NCI-H1930 (cell line): ENCODE measurements at places on chromosomes 11 and 22.

DNA sequence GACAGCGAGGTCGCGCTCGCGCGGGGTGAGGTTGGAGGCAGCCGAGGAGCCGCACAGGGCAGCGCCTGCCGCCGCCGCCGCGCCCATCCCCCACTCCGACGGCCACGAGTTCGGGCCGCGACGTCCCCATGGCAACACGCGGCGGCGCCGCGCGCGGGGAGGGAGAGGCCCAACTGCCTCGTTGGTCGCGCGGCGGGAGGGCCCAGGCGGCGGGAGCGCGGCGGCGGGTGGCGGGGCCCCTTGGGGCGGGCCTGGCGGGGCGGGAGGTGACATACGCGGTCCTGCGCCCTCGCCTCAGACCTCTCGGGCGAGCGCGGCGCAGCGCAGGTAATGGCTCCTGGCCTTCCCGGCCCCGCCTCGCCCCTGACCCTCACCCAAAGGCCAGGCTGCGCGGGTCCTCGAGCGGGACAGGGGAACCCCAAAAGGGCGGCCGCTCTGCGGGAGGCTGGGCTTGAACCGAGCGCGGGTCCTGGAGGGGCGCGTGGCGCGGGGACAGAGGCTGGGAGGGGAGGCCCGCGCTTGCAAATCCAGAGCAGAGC lies at the start of gene DEUP1:
Gene DEUP1, plus strand, starts transcription at position 297 of the 539 bp plus-strand sequence. CDS start 1,518 bp downstream, outside the sequence.
- peak; percentile 38 for DNase-seq

GRCh38 chr11:75150879-75151278 lies at the start of gene SLCO2B1:
Gene SLCO2B1, plus strand, starts transcription at chr11:75151107. Its CDS starts 275 bp downstream, at chr11:75151382.
- DNase-seq, result no peak

DNA sequence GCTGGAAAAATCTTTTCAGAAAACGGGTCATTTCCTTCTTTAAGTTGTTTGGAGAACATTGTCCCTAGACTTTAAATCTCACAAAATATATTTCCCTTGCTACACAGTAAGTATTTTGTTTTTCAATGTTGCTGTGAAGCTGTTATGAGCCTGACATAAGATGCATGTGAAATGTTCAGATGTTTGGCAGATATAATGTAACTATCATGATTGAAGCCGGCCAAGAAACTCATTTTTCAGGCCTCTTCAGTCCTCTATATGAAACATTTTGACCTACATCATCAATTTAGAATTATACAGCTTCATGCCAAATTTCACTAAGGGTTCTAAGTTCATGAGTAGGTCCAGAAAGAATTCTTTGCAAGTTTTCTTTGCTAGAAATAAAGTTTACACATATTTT lies 133.8 kb downstream of the JRKL start:
- DNase-seq, result no peak

GRCh38 chr22:39710380-39711150 lies 140.0 kb downstream of the CACNA1I start:
- DNase-seq, result no peak

GRCh38 chr11:2540223-2540991 lies 95.6 kb downstream of the KCNQ1 start:
- no peak for DNase-seq

DNA sequence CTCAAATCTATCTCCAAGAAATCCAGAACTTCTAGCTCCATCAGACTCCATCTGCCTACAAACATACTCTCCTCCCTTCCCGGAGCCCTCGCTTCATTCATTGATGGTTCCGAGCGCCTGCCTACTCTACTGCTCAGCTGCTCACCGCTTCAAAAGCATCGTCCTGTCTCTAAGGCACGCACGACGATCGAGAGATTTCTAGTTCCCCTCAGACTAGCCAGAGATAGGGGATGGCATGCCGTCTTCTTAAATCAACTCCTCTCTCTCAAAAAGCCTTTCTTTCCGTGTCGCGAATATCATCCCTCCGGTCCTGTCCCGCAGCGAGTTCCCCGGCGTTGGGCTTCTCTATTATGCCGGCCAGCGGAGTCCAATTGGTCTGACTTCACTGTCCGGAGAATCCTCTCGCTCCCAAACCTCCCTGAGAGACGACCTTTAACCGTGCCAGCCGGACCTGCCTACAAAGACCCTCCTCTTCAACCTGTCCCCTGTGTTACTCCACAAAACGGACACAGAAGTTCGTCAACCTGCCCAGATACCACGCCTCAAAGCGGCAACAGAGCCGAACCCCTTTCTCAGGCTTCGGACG lies 592 bp downstream of the EEF1G start:
- DNase-seq, result no peak

GRCh38 chr11:12292766-12293165 lies 84.6 kb upstream of the PARVA start:
- no peak for DNase-seq

DNA sequence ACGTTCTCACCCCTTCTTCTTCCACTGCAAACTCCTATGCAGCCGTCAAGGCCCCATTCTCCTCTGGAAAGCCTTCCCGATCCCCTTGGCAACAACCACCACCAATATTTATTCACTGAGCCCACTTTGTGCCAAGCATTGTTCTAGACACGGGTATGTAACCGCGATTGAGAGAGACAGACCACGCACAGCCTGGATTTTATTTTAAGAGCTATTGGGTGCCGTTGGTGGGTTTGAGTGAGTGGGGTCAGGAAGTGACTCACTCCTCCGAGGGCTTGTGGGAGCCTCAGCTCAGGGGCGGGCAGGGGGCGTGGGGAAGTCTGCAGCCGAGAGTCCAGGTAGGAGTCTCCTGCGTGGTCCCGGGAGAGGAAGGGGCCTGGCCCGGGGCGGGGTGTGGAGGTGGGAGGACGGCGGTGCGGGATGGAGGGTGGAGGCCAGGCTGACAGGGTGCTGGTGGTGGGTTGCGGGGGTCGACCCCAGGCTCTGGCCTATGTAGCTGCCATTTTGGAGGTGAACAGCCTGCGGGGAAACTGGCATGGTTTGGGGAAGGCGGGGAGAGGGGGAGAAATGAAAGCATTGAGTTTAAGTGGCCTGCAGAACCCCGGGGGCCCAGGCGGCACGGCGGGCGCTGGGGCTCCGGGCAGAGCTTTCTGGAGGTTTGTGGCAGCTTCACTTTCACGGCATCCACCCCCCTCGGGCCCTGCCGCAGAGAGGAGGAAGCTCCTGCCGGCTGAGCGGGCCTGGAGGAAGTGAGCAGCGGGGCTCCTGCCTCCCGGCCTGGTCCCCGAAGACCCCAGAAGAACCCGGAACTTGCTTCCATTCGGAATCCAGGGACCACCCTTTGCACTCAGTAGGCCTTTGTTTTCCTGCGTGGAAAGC lies 547 bp downstream of the PARVG start:
- DNase-seq, result no peak

DNA sequence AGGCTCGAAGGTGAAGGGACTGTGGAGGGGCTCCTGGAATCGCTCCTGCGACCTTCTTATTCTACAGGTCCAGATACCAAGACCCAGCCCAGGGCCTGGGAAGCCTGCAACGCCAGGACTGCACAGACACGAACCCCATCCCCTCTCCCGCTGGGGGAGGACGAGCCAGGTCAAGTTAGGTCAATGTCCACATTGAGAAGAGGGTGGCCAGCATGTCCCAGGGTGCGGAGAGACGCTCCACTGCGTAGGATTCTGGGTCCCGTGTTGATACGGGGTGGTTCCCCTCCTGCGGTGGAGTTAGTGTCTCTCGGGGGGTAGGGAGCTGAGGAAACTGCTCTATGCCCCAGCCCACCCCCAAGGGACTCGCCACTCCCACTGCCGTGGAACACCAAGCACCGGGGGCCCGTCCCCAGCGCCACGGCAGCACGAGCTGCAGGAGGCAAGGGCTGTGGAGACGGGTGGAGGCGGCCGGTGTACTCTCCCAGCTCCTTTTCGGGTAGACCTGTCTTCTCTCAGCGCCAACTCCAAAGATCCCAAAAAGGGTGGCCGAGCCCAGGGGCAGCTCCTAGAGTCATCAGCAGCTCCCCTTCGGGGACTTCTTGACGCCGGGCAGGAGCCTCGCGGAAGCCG lies 1.6 kb downstream of the GSC2 start:
- no peak for DNase-seq

DNA sequence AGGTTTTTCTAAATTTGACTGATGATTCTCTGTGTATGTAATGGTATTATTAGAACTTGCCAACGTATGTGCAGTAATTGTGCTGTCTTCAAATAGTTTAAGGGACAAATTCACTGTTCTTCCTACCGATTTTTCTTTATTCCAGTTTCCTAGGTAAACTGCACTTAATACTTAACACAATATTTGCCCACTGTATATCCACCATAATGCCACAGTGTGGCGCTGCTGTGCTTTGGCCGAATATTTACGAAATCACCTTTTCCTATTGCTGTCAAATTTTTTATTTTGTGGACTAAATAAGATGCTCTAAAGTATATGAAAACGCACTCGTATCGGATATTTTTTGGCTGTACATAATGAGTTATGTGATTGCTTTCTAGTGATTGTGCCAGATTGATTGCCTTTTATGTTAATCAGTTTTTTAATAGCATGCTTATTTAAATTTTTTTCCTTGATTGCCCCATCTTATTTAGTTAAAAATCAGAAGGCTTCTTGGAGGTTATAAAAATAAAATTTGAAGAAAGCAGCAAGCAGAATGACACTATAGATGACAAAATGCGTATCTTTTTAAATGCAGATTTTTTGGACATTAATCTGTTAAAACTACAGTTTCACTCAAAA lies 10.5 kb downstream of the AASDHPPT start:
- peak; percentile 1 for DNase-seq

DNA sequence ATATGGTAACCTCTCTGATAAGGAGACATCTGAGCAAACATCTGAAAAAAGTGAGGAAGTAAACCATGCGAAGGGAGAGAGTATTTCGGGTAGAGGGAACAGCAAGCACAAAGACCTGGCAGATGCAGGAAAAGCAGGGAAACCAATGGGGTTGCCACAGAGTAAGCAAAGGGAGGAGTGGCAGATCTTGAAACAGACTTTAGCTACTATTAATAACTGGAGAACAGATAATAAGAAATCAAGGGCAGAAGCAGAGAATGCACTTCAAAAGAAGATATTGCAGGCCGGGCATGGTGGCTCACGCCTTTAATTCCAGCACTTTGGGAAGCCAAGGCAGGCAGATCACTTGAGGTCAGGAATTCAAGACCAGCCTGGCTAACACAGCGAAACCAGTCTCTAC lies 18.1 kb downstream of the MRTFA start:
- no peak for DNase-seq
